ENCODE measurements at places on chromosomes 2 and 18. TPM values are rescaled to one million over a fixed set of nuclear protein-coding genes. Genes with fewer than 3 reads are reported as not detected.

Gene TDRD15
- not detected for polyA plus RNA-seq

Gene UGT1A8
- polyA plus RNA-seq, result 30.0 TPM

Gene TCF23
- polyA plus RNA-seq, result not detected

Gene FOXI3
- not detected for polyA plus RNA-seq

Gene ALK
- not detected for polyA plus RNA-seq

Gene ICA1L
- polyA plus RNA-seq, result 1.5 TPM

Gene SEMA4F
- polyA plus RNA-seq, result 5.2 TPM

Gene RNMT
- polyA plus RNA-seq, result 16.5 TPM

Gene ERMN
- polyA plus RNA-seq, result 0.11 TPM

Gene NGEF
- 5.3 TPM for polyA plus RNA-seq

Gene CYTIP
- polyA plus RNA-seq, result 3.5 TPM

Gene CRYGC
- polyA plus RNA-seq, result not detected

Gene ELOA2
- not detected for polyA plus RNA-seq

Gene KCNS3
- 4.4 TPM for polyA plus RNA-seq

Gene RNF152
- polyA plus RNA-seq, result 37.6 TPM

All from kidney (tissue), 22 donors.